Stromal cell of bone marrow (primary cell): ENCODE measurements at places on chromosomes 1 and 21.

GRCh38 chr1:30515755-30516484, 207.5 kb downstream of the MATN1 start:
- DNase-seq: no peak

DNA sequence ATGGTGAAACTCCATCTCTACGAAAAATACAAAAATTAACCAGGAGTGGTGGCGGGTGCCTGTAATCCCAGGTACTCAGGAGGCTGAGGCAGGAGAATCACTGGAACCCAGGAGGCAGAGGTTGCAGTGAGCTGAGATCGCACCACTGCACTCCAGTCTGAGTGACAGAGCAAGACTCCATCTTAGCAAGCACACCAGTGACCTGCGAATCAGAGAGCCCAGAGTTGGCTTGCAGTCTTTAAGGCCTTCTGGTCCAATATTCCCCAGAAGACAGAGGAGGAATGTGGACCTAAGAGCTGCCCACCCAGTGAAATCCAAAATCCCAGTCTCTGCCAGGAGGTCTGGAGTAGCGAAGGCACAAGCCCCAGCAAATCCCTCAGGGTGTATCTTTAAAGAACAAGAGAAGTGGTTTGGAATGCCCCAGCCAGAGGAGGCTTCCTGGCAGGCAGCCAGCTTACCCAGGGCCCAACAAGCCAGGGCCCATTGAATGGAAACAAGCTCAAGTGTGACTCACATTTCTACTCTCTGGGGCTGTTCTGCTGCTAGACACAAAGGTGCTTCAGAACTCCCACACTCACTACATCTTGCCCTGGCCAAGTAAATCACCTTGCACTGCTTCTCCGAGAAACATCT, 23.9 kb downstream of the GPR161 start:
- DNase-seq: peak; percentile 33

- no peak for DNase-seq
Observed at GRCh38 chr21:41952568-41953248, 1.1 kb downstream of the C2CD2 start.

GRCh38 chr1:6179564-6180175, 451 bp downstream of the CHD5 start:
- DNase-seq: no peak

GRCh38 chr1:176765608-176766007, 302.6 kb downstream of the PAPPA2 start:
- DNase-seq: no peak

- no peak for DNase-seq
Observed at GRCh38 chr21:44866780-44867179, 6.7 kb downstream of the PTTG1IP start.

DNA sequence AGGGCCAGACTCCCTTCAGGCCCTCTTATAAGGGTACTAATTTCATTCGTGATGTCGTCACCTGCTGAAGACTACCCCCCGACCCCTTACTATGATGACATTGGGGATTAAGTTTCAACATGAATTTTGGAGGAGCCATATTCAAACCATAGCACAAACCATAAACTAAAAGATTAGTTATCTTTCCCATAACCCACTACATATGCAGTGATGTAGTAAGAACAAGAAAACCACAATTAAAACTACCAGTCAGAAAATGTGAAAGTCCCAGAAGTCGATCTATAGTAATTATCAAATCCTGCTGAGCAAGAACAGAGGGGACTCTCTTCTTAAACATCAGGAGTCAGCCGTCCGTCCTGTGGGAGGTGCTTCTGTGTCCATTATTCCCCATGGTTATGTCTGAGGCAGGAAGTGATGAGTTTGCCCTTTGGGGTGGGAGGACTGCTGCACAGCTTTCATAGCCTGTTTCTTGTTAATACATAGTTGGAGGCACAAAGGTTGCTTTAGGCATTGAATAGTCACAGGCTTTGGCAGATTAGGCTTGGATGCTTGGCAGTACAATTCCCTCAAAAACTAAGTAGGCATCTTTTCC, 35.9 kb upstream of the PTGFRN start:
- no peak for DNase-seq

DNA sequence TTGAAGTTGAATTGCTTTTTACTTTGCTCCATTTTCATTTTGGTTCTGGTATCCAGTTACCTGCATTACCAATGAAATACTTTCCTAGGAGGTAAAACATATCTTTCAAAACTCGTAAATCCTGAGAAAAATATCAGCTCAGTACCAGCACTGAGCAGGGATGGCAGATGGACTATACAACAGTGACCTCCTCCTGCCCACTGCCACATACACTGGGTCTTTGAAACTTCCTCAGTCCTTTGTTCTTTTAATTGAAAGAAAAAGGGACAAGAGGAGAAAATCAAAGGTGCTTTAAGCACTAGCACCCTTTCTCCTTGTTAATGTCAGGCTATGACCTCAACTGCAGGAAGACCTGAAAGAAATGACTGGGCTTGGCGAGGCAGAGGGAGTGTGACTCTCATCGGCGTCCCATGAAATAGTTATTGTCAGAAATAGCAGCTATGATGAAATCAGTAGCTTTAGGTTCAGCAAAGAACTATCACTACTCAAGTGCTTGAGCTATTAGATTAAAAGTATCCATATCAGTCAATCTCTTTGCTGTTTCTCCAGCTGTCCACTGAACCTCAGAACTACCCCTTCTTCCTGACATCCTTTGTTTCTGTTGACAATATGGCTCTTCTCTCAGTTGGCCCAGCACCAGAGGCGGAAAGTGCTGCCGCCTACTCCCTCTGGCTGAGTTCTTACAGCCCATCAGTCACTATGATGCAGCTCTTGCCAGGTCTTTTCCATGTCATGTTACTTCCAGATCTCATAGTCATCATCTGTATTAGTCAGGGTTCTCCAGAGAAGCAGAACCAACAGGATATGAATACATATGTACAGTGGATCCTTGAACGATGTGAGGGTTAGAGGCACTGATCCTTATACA, 207.0 kb upstream of the MAP1LC3C start:
- peak; percentile 36 for DNase-seq

- DNase-seq: no peak
Observed at GRCh38 chr1:153261281-153262069, 2.0 kb downstream of the LORICRIN start.

- no peak for DNase-seq
Observed at GRCh38 chr1:64545118-64545843, 75.4 kb downstream of the CACHD1 start.

DNA sequence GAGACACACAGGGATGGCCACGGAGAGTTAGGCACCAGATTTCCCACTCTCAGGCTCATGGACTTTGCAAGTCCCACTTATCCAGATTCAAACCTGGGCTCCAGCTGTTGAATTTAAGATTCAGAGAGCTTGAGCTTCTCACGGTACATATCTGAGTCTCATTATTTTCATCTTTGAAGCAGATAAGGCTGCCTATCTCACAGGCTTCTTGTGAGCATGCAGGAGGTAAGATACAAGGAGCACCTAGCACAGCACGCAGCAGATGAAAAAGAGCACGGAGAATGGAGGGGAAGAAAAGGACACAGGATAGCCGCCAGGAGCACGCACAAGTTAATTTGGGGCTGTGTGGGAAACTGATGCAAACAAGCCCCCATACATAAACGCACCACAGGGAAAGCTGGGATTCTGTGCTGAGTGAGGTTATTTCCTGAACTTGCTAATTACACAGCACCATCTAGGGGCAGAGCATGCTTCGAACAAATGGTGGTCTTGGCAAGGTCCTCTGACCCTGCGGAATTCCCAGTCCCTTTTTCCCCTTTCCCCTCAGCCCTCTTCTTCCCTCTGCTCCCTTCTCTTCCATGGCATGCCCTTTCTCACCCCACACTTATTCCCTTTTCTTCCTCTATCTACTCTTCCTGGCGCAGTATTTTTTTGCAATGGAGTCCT, 134.7 kb upstream of the VANGL1 start:
- no peak for DNase-seq

GRCh38 chr1:48777219-48777895, 666 bp upstream of the BEND5 start:
- no peak for DNase-seq

GRCh38 chr1:182299728-182300616, 91.6 kb downstream of the GLUL start:
- DNase-seq: no peak

- peak; percentile 42 for DNase-seq
Observed at GRCh38 chr1:204941421-204942338, 71.0 kb downstream of the NFASC start.

DNA sequence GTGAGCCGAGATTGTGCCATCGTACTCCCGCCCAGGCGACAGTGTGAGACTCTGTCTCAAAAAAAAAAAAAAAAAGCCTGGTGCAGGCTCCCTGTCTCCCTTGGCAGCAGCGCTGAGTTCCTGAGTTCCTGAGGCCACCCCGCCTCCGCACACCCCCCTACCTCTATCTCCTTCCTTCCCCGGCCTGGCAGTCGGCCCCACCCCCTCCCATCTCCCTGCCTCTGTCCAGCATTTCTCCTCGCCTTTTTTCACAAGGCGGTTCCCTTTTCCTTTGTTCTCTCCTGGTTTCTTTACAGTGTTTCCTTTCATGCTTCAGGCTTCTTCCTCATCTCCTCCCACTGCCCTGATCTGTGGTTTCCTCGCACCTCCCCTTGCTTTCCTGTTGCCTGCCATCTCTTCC, 2.7 kb downstream of the RORC start:
- no peak for DNase-seq

- DNase-seq: no peak
Observed at GRCh38 chr1:227732586-227733308, 2.4 kb downstream of the JMJD4 start.

GRCh38 chr1:171969813-171970212, 128.5 kb downstream of the DNM3 start:
- DNase-seq: no peak

DNA sequence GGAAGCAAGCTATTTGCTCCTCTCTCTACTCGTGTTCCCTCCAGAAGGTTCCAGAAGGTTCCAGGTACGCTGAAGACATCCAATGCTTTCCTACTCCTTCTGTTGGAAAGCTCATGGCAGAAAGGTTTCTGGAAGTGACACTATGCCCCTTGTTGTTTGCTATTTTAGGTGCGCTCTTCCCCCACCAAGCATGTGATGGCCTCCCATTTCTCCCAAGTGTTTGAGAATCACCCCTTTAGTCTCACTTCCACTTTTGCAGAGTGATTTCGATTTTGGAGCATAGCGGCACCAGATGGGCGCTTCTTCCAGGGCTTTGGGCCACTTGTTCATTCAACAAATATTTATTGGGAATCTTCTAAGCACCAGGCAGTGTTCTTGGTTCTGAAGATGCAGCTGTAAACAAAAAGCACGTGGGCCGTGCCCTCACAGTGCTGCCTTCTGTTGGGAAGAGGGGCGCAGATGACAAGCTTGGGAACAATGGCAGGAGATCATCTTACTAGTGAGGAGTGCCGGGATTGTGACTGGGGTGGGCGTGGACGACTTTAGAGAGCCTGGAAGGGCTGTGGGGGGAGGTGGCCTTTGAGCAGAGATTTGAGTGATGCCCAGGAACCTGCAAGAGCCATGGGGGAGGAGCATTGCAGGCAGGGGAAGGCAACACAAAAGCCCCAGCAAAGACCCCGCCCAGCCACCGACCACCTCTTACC, 43.0 kb upstream of the TARDBP start:
- no peak for DNase-seq

DNA sequence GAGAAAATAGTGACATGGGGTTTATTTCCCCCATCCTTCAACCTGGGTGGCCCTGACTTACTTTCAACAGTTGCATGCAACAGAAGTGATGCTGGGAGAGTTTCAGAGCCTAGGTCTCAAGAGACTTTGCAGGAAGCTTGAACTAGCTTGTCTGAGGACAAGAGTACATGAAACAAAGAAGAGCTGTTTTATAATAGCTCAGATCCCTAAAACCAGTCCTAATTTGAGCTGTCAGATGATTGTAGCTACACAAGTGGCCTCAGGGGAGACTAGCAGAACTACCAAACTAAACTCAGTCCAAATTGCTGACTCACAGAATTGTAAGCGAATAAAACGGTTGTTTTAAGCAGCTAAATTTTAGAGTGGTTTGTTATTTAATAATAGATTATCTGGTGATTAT, 17.1 kb downstream of the RC3H1 start:
- DNase-seq: peak; percentile 74

- DNase-seq: no peak
Observed at GRCh38 chr1:90534663-90535295, 182.3 kb downstream of the BARHL2 start.

GRCh38 chr1:25126562-25126961, 105.7 kb downstream of the SYF2 start:
- DNase-seq: no peak

- DNase-seq: no peak
Observed at GRCh38 chr1:39082010-39082799, 56.1 kb downstream of the NDUFS5 start.

GRCh38 chr1:64912191-64912590, 54.2 kb downstream of the JAK1 start:
- no peak for DNase-seq

DNA sequence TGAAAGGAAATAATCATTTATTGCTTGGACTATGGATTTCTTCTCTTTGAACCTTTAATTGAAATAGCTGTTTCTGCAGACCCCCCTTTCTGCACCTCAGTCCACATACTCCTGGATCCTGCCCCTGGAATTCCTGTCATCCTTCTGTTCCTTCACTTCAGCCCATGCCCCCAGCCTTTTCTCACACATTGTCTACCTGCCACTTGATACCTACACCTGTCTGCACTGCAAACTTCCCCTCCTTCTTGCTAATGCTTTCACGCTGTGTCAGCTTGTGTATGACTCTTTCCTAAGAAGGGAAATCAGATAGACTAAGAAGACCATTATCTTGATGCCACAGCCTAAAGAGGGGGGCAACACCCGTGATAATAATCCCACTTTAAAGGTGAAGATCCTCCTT, 80.3 kb upstream of the EXO1 start:
- DNase-seq: no peak

- DNase-seq: no peak
Observed at GRCh38 chr1:204336421-204337035, 23.2 kb downstream of the PLEKHA6 start.

DNA sequence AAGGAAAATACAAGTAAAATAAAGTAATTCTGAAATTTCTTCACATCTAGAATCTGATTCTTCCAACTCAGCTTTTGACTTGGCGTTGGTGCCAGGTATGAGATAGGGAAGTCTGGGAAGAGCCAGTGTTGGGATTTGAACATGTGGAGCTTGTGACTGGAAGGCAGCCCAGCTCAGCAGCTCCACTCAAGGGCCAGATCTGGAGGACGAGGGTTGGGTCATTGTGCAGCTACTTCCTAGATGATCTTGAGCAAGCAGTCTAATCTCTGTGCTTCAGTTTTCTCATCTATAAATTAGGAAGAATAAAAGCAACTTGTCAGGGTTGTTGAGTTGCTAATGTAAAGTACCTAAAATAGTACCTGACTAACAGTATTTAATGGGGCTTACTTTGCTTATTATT, 5.0 kb downstream of the ADARB1 start:
- no peak for DNase-seq
